HuH-7 (cell line): ENCODE measurements at places on chromosomes 5 and 9.
A peak's percentile ranks its signal among the peaks of the same experiment; 100 is the strongest.

DNA sequence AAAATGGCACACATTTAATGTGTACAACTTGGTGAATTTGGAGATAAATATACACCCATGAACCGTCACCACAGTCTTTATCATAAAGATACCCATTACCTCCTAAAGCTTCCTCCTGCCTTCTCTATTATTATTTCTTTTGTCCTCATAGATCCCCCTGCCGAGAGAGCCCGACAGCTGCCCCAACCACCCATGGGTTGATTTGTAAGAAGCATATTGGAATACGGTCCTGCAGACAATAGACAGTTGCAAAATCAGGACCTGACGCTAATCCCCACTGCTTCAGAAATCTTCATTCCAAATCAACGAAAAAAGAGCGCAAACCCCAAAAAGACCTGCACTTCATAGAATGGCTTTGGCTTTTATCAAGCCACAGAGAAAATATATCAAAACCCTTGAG lies 697.5 kb downstream of the SEMA5A start:
- DNase-seq: no peak

GRCh38 chr5:65926276-65926783 lies at the start of gene ERBIN:
Gene ERBIN (plus strand): TSS chr5:65926575. CDS start chr5:65992719, 66,144 bp downstream.
- peak; percentile 46 for DNase-seq

GRCh38 chr9:99255651-99256050 lies 33.6 kb downstream of the SEC61B start:
- no peak for DNase-seq

- DNase-seq: no peak
Measured at GRCh38 chr5:139862313-139862712, 66.7 kb downstream of the PSD2 start.

DNA sequence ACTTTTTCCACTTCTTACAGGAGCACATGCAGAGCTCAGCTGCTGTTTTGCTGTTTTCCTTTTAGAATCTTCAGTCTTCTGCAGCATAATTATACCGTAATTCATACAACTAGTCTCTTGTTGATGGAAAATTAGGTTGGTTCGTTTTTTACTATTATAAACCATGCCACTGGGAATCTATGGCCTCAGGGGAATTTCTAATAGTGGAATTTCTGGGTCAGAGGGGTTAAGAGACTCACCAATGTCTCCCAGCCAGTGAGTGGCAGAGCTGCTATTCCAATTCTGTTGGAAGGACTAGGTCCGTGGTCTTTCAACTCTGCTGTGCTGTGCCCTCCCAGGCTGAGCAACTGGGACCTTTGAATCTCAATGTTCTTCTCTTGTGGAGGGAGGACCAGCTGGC lies 282.5 kb downstream of the ZSWIM6 start:
- DNase-seq: no peak

DNA sequence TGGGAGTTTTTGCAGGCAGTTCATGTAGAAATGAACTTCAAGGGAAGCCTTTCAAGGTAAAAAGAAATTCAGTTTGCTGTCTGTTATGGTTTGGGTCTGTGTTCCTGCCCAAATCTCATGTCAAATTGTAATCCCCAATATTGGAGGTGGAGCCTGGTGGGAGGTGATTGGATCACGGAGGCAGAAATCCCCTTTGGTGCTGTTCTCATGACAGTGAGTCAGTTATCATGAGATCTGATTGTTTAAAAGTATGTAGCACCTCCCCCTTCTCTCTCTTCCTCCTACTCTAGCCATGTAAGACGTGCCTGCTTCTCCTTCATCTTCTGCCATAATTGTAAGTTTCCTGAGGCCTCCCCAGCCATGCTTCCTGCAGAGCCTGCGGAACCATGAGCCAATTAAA lies 341.4 kb downstream of the ARHGEF28 start:
- DNase-seq: no peak

DNA sequence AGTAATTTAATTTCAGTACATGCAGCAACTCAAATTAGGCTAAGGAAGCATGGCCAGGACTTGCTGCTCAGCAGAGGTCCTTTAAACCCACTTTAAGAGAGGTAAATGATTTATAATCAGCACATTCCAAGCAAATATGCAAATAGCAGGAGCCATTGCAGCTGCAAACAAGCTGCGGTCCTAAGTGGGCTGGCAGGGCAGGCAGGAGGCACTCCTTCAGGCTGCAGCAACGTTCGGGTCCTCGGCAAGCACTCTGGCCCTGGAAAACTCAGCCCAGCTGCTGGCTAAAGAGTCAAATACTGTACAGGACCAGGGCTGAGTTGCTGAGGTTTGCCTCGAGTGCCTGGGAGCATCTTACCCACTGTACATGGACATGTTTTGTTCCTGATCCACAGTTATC lies 126.9 kb downstream of the FSTL4 start:
- no peak for DNase-seq

- no peak for DNase-seq
Measured at GRCh38 chr5:95087816-95088317, 197.0 kb downstream of the MCTP1 start.
